ENCODE measurements at places on chromosomes 1 and 21. TPM values are rescaled to one million over a fixed set of nuclear protein-coding genes. Genes with fewer than 3 reads are reported as not detected.

GRCh38 chr1:1122078-1122811, 6.4 kb upstream of the C1orf159 start:
- DNase-seq, result no peak

Gene TINAGL1
- 50.7 TPM for polyA plus RNA-seq

DNA sequence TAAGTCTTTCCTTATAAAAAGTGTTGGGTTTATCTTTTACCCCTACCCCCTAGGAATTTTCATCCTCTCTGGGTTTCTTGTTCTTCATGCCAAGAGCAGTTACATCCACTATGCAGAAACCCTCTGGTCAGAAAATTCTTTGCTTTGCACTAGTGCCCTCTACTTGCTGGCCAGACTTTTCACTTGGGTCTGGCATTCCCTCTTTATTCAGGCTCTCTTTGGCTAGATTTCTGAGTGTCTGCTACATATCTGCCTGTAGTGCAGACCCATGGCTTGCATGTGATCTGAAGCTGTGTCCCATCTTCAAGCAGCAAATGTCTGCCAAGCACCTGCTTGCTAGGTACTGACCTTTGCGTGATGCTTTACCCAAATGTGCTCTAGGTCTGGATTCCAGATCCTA, 237.0 kb downstream of the GPATCH2 start:
- no peak for DNase-seq

GRCh38 chr1:73813716-73814115, 384.3 kb downstream of the LRRIQ3 start:
- DNase-seq, result peak; percentile 34

DNA sequence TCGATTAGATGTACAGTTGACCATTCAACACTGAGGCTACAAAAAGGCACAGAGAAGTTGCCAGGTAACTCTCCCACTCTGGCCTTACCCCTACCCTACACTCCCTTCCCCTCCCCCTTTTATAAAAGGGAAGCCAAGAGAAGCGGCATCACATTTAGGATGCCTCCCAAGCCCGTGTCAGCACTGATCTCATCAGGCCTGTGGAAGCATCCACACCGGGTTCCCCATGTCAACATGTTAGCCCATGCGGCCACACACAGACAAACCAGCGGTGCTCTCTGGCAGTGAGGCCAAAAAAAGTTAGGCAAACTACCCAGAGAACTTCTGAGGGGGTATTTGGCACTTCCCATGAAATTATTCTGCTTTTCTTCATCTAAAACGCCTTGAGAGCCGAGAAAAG, 29.9 kb downstream of the BCAR3 start:
- no peak for DNase-seq
